Activated naive CD8-positive, alpha-beta T cell treated with anti-CD3 and anti-CD28 coated beads, Interleukin-2, amount 50 U/mL, for 16 hours (primary cell): ENCODE measurements at places on chromosomes 3 and 15.

GRCh38 chr3:9185046-9185445 is 64.4 kb downstream of the SRGAP3 start:
- DNase-seq, result no peak

GRCh38 chr3:99765042-99765942 is 52.4 kb upstream of the CMSS1 start:
- no peak for DNase-seq

DNA sequence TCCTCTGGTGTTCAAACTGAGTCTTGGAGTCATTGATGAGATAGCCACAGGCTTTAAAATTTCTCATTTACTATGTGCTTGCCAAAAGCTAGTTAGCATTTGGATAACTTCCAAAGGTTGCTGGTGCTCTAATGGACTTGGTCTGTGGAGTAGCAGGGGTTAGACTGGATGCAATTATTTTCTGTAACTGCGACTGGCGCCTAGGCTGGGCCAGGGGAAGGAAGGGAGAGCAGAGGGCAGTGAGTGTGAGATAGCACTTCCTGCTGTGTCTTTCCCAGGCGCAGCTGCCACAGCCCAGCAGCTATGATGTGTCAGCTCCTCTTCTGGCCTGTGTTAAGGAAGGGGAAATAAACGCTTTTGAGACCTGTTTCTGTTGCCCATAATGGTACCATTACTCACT is 98.6 kb downstream of the MYRIP start:
- no peak for DNase-seq

DNA sequence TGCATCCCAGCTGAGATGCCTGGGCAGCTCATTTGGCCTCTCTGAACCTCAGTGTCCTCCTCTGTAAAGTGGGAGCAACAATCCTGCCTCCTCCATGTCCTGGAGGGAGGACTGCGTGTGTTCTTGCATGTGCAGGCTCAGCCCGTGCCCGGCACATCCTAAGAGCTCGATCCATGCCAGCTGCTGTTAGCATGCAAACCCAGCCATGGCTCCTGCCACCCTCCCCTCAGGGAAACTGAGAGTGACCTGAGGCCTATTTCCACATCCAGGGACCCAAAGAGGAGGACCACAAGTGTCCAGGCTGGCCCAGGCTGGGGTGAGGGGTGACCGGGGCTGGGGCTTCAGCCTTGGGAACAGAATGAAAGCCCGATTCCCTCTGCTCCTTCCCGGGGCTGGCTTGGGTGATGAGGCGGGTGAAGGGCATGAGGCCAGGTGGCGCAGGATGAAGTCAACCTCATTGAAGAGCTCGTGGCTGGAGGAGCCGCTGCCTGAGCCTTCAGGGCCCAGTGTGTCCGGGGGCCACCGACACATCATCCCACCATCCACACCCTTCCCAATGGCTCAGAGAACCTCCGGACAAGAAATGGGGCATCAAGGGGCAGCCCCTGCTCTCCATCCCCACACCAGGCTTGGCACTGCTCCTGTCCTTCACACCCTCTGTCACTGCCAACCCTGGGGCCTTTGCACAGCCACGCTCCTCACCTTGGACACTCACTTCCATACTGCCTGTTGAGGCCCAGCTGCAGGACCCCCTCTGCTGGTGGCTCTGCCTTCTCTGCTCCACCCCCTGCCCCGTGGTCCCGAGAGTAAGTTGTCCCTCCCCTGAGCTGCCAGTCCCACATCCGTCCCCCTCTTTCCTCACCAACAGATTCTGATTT is 42.5 kb downstream of the ADAMTS7 start:
- no peak for DNase-seq

GRCh38 chr3:113695431-113695785 is 1.0 kb downstream of the USF3 start:
- no peak for DNase-seq

DNA sequence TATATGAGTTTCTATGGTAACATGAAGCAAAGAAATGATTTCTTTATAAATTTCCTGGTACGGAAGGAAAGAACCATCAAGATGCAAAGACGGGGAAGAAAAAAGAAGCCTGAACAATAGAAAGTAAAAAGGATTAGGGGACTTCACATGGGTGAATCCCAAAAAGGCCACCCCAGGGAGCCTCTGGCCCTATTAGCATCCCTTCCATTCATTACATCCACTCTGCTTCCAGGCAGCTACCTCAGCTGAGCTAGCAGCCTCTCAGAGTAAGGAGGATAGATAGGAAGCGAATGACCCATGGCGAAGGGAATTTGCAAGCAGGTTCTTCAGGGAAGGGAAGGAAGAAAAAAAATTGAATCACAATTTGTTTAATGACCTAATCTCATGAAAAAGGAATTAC is 81.6 kb downstream of the GABRB3 start:
- DNase-seq, result no peak

DNA sequence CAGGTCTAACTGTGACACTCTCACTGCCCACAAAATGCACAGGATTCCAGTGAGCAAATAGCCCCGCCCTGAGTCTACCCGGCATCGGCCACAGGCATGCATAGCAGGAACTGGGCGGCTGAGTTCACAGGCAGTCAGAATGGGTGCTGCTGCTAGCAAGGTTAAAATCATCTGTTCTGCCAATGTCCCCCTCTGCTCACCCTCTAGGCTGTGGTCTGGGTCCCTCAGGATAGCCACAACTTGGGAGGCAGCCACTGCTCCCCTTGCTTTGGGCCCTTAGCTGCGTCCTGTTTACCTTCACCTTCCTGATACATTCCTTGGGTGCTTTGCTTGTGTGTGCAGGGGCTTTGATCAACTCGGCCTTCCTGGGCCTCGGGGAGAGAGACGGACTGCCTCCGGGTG is 232.9 kb upstream of the RGMA start:
- no peak for DNase-seq
